ENCODE measurements at places on chromosomes 6 and 20.
A peak's percentile ranks its signal among the peaks of the same experiment; 100 is the strongest.

GRCh38 chr6:109360791-109361190 lies 21.5 kb downstream of the CD164 start:
- no peak for DNase-seq

GRCh38 chr6:56618050-56618449 lies 24.6 kb downstream of the DST start:
- DNase-seq = no peak

- DNase-seq = no peak
Observed at GRCh38 chr6:35496841-35497570, at the start of gene TEAD3. Gene TEAD3, minus strand, starts transcription at chr6:35497079.

DNA sequence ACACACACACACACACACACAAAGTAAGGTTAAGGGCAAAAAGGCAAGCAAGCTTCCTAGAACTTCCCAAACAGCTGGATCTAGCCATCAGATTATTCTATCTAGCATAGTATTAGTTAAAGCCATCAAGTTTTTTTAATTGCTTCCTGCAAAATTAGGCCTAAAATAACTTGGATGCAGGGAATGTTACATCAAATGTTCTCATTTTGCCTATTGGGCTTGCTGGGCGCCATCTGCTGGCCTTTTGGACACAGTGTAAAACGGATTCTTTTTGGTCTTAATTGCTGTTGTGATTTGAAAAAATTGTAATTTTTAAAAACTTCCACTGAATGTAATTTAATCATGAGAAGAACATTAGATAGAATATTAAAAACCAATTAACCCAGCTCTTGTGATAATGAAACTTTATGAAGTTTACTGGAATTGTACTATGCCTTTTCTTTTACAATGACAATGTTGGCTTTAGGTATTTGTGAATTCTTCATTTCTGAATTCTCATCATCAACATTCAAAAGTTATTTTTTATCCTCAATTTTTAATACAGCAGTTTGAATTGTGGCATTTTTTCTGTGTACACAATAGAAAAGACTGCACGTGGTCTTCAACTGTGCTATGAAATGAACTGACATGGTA lies 6.8 kb downstream of the MKKS start:
- peak; percentile 54 for DNase-seq

DNA sequence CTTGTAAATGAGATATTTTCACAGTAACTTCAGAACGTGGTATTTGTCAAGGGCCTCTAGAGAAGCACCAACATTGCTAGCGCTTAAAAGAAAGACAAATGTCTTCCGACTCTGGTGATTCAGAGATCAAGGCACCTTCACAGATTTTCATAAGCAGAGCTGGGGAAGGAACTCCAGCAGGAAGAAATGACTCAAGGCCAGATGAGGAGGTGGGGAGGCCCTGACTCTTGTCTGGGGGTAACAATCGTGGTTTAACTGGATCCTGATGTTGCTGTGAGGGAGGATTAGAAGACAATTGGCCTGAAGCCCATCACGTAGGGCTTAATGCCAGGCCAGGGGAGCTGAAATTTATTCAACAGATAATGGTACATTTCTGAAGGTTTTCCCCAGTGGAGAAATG lies 122.9 kb upstream of the QKI start:
- DNase-seq = no peak

DNA sequence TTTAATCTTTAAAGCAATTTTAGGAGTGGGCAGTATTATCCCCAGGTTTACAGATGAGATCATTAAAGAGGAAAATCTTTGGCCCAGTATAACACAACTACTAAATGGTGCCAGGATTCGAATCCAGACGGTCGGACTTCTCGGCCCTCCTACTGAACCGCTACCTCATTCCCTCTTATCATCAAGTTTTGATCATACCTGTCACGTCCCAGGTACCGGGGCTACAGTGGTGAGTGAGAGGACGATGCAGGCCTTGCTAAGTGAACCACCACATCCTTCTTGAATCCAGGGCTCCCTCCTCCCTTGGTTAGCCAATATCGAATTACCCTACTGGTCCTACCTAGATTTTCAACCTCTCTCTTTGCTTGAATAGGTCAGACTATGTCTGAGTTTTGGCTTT lies 78.1 kb upstream of the PBOV1 start:
- DNase-seq = no peak

DNA sequence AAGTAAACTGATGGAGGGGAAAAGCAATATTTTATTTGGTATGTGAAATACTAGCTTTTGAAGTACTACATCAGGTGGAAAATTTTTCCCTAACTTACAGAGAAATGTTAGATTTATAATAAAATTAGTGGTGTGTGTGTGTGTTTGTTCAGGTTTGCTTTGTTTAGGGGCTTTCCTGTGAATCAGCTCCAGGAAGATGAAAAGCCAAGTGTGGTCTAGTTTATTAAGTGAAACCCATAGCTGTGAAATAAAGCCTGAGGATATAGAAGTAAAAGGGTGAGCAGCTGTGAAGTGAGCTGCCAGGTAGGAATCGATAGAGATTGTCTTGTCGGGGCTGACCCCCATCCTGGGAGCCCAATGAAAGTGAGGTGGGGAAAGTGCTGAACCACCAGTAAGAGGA lies 347.6 kb upstream of the IMPG1 start:
- no peak for DNase-seq

DNA sequence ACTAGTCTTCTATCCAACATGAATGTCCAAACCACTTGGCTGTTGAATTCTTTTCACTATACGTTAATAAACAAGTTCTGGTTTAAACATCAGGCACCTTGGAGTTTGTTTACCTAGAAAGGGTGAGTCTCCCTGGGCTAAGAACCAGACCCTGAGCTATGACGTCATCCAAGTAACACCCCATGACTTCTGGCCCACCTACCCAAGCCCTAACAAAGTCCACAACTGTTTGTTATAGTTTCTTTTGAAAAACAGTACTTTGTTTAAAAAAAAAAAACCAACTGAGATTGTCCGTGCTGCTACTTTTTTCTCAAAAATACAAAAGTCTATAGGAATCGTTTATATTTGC lies 146.9 kb upstream of the BEND6 start:
- no peak for DNase-seq

DNA sequence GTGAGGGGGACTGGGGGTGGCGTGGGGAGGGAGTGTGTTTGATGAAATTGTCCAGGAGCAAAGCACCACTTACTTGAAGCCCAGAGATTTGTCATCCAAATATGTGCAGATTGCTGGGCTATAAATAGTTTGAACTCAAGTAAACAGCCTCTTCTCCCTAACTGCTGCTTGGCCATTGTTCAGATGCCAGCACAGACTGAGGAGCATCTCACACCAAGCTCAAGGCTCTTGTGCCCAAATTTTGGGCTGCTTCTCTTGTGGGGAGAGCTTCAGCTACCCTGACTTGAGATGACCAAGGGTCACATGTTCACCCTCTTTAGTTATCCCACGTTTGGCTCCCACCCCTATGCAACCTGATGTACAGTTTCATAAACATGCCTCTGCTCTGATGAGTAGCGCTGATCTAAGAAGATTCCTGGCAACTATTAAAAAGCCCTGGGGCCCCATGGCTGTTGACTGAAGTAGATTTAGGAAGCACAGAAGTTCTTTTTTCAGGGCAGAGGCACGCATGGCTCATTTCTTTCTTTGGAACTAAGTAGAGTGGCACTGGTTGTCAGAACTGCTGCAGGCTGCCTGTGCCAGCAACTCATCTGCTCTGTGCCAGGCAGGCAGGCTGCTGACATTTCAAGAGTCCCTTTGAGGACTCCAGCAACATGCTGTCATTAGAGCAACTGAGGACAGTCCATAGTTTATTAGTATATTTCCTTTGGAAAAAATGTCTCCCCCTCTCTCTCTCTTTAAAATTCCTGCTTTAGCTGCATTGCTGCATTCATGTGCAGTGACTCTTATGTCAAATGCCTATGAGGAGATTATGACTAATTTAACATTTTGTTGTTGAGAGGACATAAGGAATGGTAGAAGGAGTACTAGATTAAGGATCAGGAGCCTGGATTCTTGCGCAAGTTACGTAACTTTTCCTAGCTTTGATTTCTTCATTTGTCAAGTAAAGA lies 9.6 kb upstream of the PKIG start:
- DNase-seq = no peak

GRCh38 chr6:130262008-130262407 lies 39.3 kb upstream of the SAMD3 start:
- DNase-seq = no peak

- DNase-seq = no peak
Observed at GRCh38 chr6:67175101-67175500, 1460.0 kb upstream of the ADGRB3 start.

- DNase-seq = no peak
Observed at GRCh38 chr20:32763202-32764004, 1.2 kb downstream of the DNMT3B start.

GRCh38 chr20:402496-402885 lies 5.6 kb upstream of the RBCK1 start:
- no peak for DNase-seq

DNA sequence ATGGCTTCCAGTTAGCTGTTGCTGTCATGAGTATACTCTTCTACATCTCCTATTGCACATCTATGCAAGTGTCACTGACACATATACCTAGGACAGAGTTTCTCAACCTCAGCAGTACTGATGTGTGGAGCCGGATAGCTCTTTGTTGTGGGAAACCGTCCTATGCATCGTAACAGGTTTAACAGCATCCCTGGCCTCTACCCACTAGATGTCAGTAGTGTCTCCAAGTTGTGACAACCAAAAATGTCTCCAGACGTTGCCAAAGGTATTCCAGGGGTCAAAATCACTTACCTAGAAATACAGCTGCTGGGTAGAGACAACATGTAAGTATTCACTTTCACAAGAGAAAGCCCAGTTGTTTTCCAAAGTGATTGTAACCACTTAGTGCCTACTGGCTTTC lies 637.6 kb downstream of the RNF144B start:
- DNase-seq = no peak

- DNase-seq = no peak
Observed at GRCh38 chr20:57677584-57677982, 32.2 kb downstream of the PMEPA1 start.

- no peak for DNase-seq
Observed at GRCh38 chr6:100261486-100261885, 203.2 kb downstream of the SIM1 start.

DNA sequence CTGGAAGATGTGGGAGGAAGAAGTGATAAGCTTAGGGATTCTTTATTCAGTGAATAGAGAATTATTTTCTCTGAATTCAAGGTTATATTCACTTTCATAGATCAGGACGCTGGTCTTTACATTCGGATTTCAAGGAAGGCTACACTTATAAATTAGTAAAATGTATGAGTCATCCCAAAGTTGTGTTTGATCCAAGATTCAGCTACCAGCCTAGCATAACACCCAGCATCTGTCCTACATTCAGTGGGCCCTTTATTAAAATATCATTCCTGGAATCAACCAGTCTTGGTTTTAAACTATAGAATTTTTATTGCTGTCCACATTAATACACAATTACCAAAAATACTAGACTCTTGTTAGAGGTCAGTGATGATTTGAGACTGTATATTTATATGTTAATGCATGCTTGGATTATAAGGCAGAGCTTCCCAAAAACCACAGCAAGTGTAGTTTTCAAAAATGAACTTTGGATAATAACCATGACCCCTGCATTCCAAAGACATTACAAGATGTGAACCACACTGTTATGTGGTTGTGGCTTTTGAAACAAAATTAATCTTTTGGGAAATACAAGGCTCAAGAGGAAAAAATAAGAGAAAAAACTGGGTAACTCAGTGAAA lies 210.7 kb upstream of the CNR1 start:
- no peak for DNase-seq

DNA sequence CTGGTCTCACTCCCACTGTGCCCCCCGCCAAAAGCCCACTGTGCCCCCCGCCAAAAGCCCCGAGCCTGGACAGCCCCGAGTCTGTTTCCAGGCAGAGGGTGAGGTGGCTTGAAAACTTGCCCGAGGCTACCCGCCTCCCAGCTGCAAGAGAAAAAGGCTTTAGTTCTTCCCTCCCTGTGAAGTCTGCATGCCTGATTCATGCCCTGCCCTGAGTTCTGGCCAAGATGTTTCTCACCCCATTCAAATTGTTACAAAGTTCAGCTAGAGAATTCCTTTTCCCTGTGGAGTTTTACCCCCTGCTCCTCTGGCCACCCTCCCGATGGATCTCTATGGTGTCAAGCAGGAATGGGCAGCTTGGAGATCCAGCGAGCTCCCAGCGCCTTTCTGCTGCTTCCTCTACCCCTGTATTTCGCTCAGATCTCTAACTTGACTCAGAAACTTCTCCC lies 298.8 kb upstream of the MAP3K7 start:
- DNase-seq = no peak

DNA sequence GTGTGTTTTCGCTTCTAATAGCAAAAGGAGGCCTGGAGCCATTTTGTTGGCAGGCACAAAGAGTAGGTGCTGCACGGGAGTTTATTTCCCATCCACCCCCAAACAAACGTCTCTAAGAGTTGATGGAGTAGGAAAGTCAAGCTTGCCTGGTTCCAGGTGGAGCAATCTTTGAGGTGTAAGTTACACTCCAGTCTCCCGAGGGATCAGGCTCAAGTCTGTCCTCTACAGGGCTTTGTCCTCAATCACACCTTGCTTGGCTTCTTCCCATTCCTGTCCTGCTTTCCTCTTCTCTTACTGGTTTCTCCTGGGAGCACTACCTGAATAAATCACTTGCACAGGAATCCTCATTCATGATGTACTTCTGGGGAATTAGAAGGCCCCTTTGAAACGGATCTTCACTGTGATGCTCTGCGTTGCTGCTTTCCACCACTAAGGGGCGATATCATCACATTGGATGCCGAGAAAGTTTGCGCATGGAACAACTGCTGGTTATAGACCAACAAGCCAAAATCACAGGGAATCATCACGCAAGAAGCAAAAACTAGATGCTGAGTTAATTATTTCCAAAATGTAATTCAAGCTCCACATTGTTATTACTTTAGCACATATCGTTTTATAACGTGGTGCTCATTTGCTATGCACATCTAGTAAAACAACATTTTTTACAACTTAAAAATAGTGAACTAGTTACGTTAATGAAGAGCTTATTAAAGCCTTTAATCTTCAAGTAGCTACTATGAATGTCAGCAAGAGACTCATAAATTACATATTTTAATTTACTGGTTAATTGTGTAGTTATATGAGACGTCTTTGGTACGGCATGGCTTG lies 156.8 kb downstream of the DNAH8 start:
- DNase-seq = peak; percentile 46

- no peak for DNase-seq
Observed at GRCh38 chr6:113526553-113526952, 330.6 kb upstream of the MARCKS start.

- no peak for DNase-seq
Observed at GRCh38 chr20:61263938-61264337, 11.9 kb downstream of the CDH4 start.

- DNase-seq = peak; percentile 1
Observed at GRCh38 chr6:148747145-148747470, 278 bp downstream of the UST start.

GRCh38 chr6:92888316-92888715 lies 531.0 kb downstream of the EPHA7 start:
- no peak for DNase-seq

DNA sequence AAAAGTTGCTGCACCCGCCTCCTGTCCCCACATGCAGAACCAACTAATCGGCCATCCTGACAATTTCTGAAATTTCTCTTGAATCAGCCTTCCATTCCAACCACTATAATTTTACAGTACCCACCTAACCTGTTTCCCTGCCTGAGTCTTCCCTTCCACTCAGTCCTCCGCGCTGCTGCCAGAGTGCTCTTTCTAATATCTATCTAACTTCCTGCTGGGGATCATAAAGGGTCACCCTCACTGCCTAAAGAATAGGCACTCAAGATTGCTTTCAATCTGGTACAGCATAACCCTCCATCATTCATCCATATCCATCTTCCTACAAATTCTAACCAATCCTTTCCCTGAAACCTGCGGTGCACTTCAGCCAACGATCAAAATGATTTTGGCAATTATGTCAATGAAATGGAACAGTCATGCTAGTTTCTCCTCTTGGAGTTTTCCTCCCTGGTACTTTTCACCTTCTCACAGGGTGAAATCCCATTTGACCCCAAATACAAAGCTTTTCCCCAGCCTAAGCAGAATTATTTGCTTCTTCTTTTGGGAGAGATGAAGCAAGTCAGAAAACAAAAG lies 117.5 kb upstream of the BEND6 start:
- DNase-seq = no peak

Measured in dermis microvascular lymphatic vessel endothelial cell (primary cell).